Stimulated activated CD4-positive, alpha-beta T cell treated with anti-CD3 and anti-CD28 coated beads, Interleukin-4, amount 100 ng/mL, for 4 hours (primary cell): ENCODE measurements at places on chromosomes 7 and 10.

DNA sequence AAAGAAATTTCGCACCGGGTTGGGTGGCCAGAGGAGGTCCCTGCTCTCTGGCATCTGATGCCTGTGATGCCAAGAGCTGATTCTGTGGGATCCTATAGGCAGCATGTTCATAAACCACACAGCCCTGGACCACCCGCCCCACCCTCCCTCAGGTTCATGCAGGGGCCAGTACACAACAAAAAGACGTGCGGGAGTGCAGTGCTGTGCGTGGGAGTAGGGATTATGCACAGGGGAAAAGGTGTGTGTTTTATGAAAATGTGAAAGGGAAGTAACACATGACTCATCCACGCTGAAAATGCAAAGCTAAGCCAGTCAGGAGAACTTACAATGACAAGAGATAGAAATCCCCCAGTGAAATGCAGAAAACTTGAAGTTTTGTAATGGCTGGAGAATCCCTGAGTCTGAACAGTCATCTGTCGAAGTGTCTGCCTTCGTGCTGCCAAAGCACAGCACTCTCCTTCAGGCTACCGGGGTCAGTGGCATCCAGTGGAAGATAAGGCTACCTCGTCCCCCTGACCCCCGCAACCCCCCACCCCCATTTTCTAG is 1.1 kb downstream of the KIAA1217 start:
- DNase-seq: peak; percentile 26

- DNase-seq: no peak
Measured at GRCh38 chr7:138194567-138194966, 118.3 kb downstream of the AKR1D1 start.

- DNase-seq: no peak
Measured at GRCh38 chr7:141097430-141097829, 23.6 kb downstream of the TMEM178B start.

GRCh38 chr7:27192546-27193334 is 7.2 kb downstream of the HOXA13 start:
- no peak for DNase-seq

- DNase-seq: no peak
Measured at GRCh38 chr10:31906039-31906438, 22.6 kb downstream of the ARHGAP12 start.

DNA sequence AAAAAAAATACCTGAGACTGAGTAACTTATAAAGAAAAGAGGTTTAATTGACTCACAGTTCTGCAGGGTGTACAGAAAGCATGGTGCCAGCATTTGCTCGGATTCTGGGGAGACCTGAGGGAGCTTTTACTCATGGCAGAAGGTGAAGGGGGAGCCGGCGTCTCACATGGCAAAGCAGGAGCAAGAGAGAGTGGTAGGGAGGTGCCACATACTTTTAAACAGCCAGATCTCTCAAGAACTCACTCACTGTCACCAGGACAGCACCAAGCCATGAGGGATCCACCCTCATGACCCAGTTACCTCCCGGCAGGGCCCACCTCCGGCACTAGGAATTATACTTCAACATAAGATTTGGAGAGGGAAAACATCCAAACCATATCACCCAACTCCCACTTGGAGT is 25.8 kb downstream of the MSRB2 start:
- no peak for DNase-seq

DNA sequence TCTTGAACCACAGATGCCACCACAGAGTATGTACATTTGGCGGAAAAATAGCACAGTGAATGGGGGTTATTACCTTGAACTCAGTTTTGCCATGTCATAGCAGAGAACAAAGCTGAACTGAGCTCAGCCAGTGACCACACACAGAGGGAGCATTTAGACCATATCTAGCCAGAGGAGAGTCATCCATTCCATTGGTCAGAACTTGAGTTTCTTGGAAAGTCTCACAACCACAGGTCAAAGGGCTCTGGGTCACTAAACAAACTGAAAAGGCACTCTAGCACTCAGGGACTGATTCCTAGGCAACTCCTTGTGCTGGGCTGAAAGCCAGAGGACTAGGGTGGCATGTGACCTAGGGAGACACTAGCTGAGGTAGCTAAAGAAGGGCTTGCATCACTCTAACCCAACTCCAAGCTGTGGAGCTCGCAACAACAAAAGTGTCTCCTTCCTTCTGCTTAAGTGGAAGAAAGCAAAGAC is 239.7 kb upstream of the SEMA3D start:
- DNase-seq: no peak

GRCh38 chr10:124568848-124569622 is 107.4 kb downstream of the LHPP start:
- DNase-seq: no peak

GRCh38 chr7:6700793-6701192 is 6.0 kb downstream of the ZNF12 start:
- DNase-seq: no peak

- no peak for DNase-seq
Measured at GRCh38 chr10:119409906-119410305, 132.6 kb downstream of the RGS10 start.

DNA sequence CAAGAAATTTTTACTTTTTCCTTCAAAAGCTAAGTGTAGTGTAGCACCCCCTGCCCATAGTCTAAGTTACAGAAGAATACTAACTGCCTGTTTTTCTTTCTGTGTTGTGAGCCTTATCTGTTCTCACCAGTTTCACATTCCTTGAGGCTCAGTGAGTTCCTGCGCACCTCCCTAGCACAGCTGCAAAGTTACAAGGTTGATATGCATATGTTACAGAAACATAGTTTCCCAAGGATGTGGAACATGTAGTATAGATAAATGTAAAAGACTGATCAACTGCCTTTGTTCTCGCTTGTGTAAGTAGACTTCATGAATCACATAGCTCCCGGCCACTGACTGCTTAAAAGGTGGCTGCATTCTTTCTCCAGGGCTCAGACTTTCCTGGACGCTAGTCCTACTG is 6.7 kb upstream of the ZNF33B start:
- DNase-seq: no peak

GRCh38 chr10:61096056-61096455 is 152.1 kb upstream of the RHOBTB1 start:
- DNase-seq: no peak

GRCh38 chr10:4073912-4074311 is 288.9 kb upstream of the KLF6 start:
- DNase-seq: no peak

GRCh38 chr10:119428789-119429188 is 113.7 kb downstream of the RGS10 start:
- DNase-seq: no peak

DNA sequence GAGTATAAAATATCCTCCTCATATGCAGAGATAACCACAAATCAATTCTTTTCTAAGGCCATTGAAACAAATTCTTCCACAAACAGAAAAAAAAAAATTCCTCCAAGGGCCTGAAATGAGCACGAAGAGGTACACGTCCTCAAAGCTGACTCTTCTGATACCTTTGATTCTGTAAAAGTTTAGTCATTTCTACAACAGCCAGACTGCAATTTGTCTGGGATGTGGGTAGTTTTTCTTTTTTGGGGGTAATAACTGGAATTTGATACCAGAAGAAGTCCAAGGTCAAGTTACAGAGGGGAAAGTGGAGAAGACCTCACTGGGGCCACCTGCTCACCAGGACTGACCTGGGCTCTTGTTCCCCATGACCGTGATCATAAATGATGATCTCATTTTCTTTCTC is 121.8 kb downstream of the AOAH start:
- no peak for DNase-seq

DNA sequence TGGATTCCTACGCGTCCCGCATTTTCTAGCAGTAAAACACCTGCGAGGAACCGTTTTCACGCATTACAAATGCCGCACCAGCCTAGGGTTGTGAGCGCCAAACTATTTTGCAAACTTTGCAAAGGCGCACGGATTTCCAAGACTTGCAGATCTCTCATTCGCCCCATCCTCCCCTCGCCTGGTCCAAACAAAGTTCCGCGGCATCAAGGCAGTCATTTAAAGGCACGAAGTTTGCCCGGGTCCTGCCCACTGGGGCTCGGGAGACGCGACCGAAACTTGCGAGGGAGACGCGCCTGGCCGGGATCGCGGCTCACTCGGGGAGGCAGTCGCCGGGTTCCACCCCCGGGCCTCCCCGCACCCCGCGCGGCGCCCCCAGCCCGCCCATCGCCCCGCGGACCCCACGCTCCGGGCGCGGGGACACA is 613 bp downstream of the USP6NL start:
- peak; percentile 21 for DNase-seq

DNA sequence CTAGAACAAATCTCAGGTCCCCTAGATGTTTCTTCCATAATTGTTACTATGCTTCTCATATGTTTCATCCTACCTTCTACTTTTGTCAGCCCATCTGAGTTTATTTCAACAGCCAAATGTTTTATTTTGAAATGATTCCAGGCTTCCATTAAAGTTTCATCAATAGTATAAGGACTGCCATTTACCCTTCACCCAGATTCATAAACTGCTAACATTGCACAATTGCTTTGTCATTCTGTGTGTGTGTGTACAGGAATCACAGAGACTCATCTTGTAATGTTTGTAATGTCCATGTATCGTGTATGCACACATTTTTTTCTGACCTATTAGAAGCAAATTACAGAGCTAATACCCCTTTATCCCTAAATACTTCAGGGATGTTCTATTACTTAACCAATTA is 25.5 kb downstream of the MMRN2 start:
- DNase-seq: no peak

GRCh38 chr10:14879124-14879927 is 660 bp downstream of the SUV39H2 start:
- DNase-seq: peak; percentile 28

DNA sequence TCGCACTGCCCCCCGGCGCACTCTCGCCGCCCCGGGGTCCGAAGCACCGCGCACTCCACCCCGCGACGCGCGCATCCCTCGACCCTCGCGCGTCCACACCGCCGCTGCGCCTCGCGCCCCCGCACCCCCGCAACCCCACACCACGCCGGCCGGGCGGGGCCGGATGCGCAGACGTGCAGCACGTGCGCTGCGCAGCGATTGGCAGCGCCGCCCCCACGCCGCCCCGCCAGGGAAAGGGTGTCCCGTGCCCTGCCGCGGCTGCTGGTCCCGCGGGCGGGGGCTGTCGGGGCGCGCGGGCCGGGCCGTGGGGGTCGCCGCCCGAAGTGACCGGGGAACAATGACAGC is 53.7 kb upstream of the KDM7A start:
- peak; percentile 78 for DNase-seq

DNA sequence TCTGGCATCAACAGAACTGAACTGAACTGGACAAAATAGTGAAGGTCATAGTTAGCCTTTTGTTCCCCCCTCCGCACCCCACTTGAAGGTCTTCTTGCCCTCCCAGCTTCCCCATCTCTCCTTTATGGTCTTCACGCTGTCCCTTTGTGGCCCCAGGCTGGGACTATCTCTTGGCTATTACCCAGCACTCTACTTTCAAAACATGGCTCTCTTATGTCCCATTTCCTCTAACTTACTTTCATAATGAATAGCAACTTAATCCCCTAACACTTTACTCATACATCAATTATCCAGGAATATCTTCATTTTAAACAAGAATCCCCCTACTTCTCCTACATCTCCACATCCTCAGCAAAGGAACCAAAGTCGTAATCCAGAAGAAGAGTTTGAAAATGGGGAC is 135.3 kb upstream of the ITGB1 start:
- DNase-seq: no peak

GRCh38 chr7:66503551-66504031 is 125.1 kb upstream of the KCTD7 start:
- no peak for DNase-seq

GRCh38 chr10:13219685-13220670 is 14.2 kb downstream of the UCMA start:
- no peak for DNase-seq
